ENCODE measurements at places on chromosomes 6 and 20. TPM values are rescaled to one million over a fixed set of nuclear protein-coding genes. Genes with fewer than 3 reads are reported as not detected.

- DNase-seq, result peak; percentile 81
Measured at GRCh38 chr6:142478117-142478516, 176.3 kb downstream of the ADGRG6 start.

DNA sequence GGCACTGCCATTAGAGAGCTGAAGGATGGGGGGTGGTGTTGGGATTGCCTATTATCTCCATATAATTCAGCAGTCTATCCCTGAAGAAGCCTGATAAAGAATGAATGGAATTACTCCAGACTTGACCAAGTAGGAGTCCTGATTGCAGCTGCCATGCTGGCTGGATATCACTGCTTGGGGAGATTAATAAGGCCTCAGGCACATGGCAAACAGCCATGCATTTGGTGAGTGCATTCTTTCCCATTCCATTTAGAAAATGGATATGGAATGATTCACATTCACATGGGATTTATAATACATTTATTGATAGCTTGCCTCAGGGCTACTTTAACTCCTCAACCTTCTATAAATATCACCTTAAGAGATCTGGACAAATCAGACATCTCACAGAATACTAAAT is 49.6 kb upstream of the HLA-A start:
- DNase-seq, result no peak

The GRIK2 gene
- not detected for total RNA-seq

GRCh38 chr6:548517-548916 is 108.4 kb downstream of the HUS1B start:
- DNase-seq, result no peak

- DNase-seq, result peak; percentile 9
Measured at GRCh38 chr6:20605581-20605980, 71.3 kb downstream of the CDKAL1 start.

GRCh38 chr6:106182455-106182854 is 96.3 kb downstream of the PRDM1 start:
- DNase-seq, result no peak

- no peak for DNase-seq
Measured at GRCh38 chr20:3577366-3577765, 85.8 kb downstream of the GFRA4 start.

GRCh38 chr20:1423625-1424106 is 30.8 kb upstream of the FKBP1A start:
- peak; percentile 28 for DNase-seq

DNA sequence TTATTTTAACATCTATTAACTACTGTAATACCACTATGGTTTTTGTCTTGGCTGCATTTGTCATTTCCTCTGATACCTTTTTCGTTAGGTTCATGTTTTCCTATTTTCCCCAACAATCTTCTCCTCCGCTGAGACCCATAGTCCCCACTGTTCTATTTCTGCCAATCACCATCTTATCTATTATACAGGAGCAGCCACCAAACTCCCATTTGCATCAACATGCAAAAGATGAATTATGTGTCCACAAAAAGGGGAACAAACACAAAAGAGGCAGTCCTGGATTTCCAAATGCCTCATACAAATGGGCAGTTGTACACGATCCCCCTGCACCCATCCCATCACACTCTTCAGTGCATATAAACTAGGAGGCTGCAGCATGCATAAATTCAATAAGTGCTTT is 121.7 kb upstream of the MYLIP start:
- no peak for DNase-seq

- no peak for DNase-seq
Measured at GRCh38 chr6:106027758-106028157, 58.4 kb upstream of the PRDM1 start.

- no peak for DNase-seq
Measured at GRCh38 chr20:58996226-58996611, 10.8 kb downstream of the CTSZ start.

DNA sequence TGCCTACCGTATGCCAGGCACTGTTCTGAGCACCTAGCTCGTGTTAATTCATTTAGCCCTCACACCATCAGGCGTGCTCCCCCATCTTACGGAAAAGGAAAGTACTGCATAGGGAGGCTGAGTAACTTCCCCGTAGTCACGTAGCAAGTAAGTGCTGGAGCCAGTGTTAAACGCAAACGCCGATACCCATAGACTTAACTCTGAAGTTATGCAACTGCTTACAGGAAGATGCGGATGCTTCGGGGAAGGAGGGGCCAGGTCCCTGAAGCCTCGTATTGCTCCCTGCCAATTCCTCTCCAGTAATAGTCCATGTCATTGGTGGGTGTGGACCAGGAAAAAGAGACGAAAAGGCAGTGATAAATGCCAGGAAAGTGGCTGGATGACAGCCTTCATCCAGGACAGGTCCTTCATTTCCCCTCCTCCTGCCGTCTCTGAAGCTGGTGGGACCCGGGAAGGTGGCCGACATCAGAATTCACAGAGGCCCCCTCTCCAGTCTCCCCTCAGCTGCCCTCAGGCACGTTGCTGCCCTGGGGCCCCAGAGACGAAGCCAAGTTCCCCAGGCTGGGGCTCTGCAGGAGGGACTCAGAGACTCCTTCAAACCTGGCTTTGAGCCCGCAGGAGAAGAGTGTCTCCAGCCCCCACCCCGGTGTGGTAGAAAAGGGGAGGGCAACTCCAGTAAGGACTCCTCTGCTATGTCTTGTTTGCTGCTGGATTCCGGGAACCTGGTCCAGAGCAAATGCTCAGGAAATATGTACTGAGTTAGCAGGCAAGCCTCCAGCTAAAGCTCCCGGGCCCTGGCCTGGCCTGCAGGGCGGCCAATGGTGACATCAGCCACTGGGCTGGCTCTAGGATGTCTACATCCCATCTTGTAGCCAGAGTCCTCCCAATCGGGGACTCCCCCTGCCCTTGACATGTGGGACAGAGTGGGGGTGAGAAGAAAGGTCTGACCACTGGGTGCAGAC is 37.8 kb downstream of the RAB44 start:
- DNase-seq, result peak; percentile 35

DNA sequence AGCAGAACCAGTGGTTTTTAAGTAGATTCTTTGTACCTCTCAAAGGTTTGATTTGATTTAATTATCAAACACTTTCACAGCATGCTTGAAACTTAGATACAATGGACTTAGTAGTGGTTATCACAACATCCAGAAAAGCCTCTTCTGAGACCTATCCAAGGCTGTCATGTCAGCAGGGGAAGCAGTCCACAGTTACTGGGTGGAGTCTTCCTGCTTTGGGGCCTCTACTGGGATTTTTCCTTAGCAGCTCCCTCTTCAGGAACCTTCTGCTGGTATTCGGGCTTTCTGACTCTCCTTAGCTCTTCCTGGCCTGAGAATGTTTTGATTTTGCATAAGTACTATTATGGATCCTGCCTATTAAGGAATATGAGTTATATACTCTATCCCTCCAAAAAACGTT is 36.0 kb downstream of the ARFGEF2 start:
- DNase-seq, result no peak

GRCh38 chr6:46013639-46014038 is 2.0 kb downstream of the CLIC5 start:
- DNase-seq, result no peak

GRCh38 chr6:137105375-137105774 is 60.6 kb upstream of the IL20RA start:
- DNase-seq, result no peak

GRCh38 chr20:24961384-24962181 is 12.5 kb downstream of the CST7 start:
- no peak for DNase-seq

DNA sequence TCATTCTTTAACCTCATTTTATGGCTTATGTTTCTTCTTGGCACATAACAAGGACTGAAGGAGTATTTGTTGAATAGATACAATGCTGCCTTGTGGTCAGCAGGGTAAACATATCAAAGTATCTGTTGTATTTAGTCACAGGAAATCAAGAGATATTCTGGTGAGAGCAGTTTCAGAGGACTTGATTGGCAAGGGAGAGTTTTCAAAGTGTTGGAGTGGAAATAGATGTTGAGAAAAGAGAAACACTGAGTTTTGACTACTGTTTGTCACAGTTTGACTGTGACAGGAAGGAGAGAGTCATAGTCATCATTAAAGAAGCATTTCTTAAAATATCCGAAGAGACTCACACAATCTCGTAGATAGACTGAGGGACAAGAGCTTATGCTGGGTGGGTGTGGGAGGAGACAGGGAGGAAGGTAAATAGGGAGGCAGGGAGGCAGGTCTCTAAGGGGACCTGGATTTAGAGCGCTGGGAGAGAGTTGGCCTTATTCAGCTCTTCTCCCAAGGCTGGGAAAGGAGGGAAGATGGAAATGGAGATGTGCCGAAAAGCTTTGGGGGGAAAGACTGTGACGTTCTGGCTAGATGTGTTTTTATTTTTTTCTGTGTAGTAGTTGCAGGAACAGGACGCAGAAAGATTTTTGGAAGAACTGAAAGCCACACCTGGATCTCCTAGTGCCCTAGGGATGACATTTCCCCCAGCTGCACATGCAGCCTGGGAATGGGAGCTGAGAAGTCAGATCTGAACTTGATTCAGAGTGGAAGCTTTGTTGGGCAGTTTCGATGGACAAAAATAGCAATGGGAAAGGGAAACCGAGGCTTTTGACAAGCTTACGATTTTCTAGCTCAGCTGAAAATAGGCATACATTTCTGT is 65.0 kb upstream of the IFNGR1 start:
- DNase-seq, result peak; percentile 65

- no peak for DNase-seq
Measured at GRCh38 chr20:63317061-63317460, 24.1 kb downstream of the COL20A1 start.

- DNase-seq, result peak; percentile 97
Measured at GRCh38 chr20:62887152-62887859, 25.7 kb upstream of the TCFL5 start.

DNA sequence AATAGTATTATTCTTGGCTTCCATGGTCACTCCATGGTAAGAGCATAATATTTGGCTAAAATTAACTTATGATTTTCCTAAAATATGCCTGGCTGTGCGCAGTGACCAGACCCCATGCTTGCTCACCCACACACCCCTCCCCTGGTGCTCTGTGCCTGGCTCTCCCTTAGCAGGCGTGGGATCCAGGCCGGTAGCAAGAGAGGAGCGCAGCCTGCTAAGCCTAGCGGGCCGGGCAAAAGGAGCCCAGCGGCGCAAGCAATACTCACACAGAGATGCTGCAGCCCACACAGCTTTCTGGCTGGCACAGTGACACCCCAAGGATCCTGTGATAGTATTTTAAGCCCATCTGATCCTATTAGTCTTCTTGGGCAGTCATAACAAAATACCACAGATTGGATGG is 79.8 kb upstream of the EYS start:
- no peak for DNase-seq

DNA sequence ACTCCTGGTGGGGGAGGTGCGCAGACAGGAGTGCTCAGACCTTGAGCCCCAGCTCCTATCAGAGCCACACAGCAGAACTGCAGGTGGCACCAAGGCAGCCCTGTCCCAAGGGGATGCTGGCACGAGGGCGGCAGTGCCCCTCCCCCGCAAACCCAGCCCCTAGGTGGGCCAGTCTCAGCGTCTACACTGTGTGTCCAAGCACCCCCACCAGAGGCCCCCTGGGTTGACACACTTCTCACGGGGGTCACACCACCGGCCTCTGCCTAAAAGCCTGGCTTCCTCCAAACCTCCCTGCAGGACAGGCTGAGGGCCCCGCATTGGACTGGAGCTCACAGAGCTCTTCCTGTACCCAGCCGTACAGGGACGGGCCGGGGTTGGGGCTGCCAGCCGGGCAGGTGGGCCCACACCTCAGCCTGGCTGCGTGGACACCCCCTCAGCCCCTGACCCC is 8.1 kb downstream of the SLC2A4RG start:
- no peak for DNase-seq

Data from HT1080 (cell line).